ENCODE measurements at places on chromosomes 3 and 15. TPM values are rescaled to one million over a fixed set of nuclear protein-coding genes. Genes with fewer than 3 reads are reported as not detected.

GRCh38 chr15:58608129-58608590 lies 141.3 kb downstream of the ADAM10 start:
- no peaks in the 10 kb centered on the region for H3K27me3 ChIP-seq
- peaks cover 21% of the 10 kb centered on the region for H3K4me1 ChIP-seq
- H3K27ac ChIP-seq: no peak overlapping the region
- H3K4me3 ChIP-seq: no peak overlapping the region

DNA sequence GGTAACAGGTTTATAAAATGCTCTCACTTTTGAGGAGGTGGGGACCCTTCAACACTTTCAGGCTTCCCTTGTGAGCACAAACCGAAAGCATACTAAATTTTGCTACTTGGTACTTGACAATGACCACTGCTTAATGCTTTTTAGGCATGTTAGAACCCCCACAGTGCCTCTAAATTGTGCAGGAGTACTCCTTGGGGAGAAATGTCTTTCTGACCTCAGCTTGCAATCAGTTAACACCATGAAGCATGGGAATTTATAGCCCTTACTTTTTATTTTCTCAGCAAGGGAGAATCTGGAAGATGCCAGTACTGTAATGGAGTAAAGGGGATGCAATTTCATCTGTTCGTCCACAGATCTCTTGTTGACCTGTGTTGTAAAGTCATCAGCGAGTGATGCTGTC lies 308.9 kb upstream of the TBC1D5 start:
- no peak for DNase-seq
- H3K27me3 ChIP-seq: no peaks in the 10 kb centered on the region
- no peaks in the 10 kb centered on the region for H3K4me1 ChIP-seq
- no peaks in the 10 kb centered on the region for H3K36me3 ChIP-seq

- H3K27ac ChIP-seq: no peak overlapping the region
- DNase-seq: peak; percentile 46
- no peak overlapping the region for H3K4me3 ChIP-seq
- no peaks in the 10 kb centered on the region for H3K27me3 ChIP-seq
- H3K4me1 ChIP-seq: no peaks in the 10 kb centered on the region
Measured at GRCh38 chr3:87771337-87772192, 287.2 kb downstream of the CGGBP1 start.

GRCh38 chr15:89539027-89539426 lies 36.2 kb upstream of the TICRR start:
- H3K27ac ChIP-seq: no peak overlapping the region
- no peaks in the 10 kb centered on the region for H3K4me1 ChIP-seq

The CD47 gene
- 67.2 TPM for polyA plus RNA-seq
